ENCODE measurements at places on chromosomes 12 and 14.

GRCh38 chr12:20459920-20460319 is 91.6 kb downstream of the PDE3A start:
- no peak for DNase-seq

DNA sequence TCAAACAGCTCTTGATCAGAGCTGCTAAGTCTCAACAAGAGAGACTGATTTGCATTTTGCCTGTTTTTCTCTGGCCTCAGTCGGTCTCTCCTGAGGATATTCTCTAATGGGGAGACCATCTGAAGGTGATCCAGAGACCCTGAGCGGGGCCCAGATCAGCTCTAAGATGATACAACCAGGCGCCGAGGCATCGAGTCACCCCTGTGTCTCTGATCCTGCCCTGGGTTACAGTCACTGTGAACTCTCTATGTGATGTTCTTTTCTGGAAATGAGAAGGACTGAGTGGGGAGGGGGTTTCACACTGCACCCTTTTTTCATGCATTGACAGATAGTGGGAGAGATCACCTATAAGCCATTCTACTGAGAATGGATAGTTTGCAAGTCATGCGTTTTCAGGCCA is 247.6 kb upstream of the PWP1 start:
- no peak for DNase-seq

- DNase-seq: no peak
These were observed 934 bp upstream of the ZC2HC1C start for GRCh38 chr14:75068294-75069120.

DNA sequence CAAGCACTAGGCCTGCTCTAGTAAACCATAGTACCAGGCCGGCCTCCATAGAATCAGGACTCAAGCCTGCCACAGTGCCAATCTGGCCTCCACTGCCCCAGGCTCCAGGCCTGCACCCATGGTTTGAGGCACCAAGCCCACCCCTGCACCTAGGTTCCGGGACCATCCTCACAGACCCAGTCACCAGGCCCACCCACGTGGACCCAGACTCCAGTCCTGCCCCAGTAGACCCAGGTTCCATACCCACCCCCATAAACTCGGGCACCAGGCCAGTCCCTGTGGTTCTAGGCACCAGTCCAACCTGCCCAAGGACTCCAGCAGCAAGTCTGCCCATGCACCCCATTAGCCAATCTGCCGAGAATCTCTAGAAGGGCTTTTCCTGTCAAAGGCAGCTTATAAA is 501.8 kb upstream of the TMPO start:
- no peak for DNase-seq

DNA sequence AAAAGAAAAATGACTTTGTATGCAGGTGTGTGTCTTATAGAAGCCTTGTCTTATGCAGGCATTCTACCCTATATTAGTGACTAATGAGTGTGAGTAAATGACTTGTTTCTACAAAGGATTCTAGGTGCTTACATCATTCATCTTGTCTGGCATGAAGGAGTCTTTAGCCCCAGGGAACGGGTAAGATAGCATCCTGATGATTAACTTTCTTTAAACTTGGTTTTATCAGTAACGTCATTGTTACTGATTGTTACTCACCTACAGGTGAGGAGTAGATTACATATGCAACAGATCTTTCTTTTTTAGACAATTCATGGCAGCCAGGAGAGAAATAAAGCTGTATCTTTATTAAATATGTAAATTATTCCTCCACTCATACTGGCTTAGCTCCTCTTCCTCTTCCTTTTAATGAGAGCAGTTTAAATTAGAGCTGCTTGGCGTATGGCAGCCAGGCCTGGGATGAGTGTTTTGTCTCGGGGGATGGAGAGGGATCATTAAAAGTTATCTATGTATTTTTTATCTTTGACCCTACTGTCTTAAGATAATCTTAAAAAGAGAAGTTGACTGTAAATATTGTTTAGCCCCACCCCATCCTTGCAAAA is 57.2 kb upstream of the ATP2A2 start:
- no peak for DNase-seq

- DNase-seq: no peak
These were observed 177.5 kb downstream of the EGLN3 start for GRCh38 chr14:33773205-33774030.

DNA sequence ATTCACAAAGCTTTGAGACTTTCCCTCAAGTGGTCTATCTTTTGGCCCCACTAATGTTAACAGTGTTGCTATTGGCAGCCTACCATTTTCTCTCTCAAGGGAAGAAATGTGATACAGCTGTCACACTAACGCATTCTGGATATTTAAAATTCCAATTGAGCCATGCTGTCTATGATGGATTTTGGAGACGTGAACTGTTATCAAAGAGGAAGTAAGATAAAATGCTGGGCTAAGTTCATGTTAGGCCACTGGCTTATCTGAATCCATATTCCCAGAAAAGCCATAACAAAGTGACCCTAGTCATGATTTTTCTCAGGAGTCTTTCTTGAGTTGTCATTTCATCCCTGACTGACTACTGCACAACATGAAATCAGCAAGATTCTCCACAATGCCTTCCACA is 200.2 kb downstream of the PHLDA1 start:
- no peak for DNase-seq

- no peak for DNase-seq
These were observed 45.3 kb downstream of the SLC35F4 start for GRCh38 chr14:57820581-57820980.

- DNase-seq: no peak
These were observed 170.7 kb downstream of the ESRRB start for GRCh38 chr14:76546426-76547221.

Measured in stimulated activated CD4-positive, alpha-beta T cell treated with anti-CD3 and anti-CD28 coated beads, Interleukin-4, amount 100 ng/mL, for 4 hours (primary cell).